ENCODE measurements at places on chromosomes 16 and 17. TPM values are rescaled to one million over a fixed set of nuclear protein-coding genes. Genes with fewer than 3 reads are reported as not detected.

Gene OTOP2
- total RNA-seq: not detected

Gene SEPTIN12
- not detected for total RNA-seq

Gene ADAT1
- total RNA-seq: 47.7 TPM

Gene DPEP3
- not detected for total RNA-seq

Gene SLC47A1
- 10.9 TPM for total RNA-seq

Gene ATP1B2
- 0.92 TPM for total RNA-seq
